ENCODE measurements at places on chromosomes 3 and 15. TPM values are rescaled to one million over a fixed set of nuclear protein-coding genes. Genes with fewer than 3 reads are reported as not detected.

Gene PLOD2
- 35.0 TPM for total RNA-seq

Gene CCDC39
- not detected for total RNA-seq

Gene GUCA1C
- not detected for total RNA-seq

Gene PLCH1
- 7.6 TPM for total RNA-seq

Gene SLC28A2
- total RNA-seq, result 2.4 TPM

Gene C3orf70
- 1.6 TPM for total RNA-seq

DNA sequence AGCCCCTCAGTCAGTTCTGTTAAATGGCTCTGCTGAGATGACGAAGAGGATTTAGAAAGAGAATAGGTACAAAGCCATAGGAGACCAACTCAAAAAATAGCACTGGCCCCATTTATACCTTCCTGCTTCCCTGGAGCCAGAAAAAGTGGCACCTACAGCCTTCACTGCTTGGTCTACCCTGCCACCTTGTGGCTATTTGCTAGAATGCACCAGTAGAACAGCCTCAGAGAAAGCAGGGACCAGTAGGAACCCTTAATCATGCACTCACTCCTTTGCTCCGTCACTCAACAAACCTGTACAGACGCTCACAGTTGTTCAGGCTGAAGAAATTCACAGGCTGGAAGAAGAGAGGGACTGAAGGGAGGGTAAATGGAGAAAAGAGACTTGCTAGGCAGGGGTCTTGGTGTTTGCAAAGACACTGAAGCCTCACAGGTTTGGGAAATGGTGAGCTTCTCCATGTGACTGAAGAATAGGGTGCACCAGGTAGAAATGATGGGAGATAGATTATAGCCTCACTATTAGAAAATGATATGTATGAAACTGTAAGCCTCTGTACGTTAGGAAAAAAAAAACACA, 12.1 kb upstream of the RTP2 start:
- no peak overlapping the region for H3K4me3 ChIP-seq
- H3K4me1 ChIP-seq, result peaks cover 2% of the 10 kb centered on the region
- DNase-seq, result no peak
- H3K27ac ChIP-seq, result no peak overlapping the region
- H3K36me3 ChIP-seq, result no peaks in the 10 kb centered on the region
- peaks cover 12% of the 10 kb centered on the region for H3K27me3 ChIP-seq

- H3K27ac ChIP-seq, result no peak overlapping the region
- H3K4me1 ChIP-seq, result peaks cover 12% of the 10 kb centered on the region
- DNase-seq, result no peak
- H3K36me3 ChIP-seq, result peaks cover 29% of the 10 kb centered on the region
- H3K4me3 ChIP-seq, result no peak overlapping the region
- H3K27me3 ChIP-seq, result no peaks in the 10 kb centered on the region
Measured at GRCh38 chr3:188508454-188508853, 354.5 kb downstream of the LPP start.

DNA sequence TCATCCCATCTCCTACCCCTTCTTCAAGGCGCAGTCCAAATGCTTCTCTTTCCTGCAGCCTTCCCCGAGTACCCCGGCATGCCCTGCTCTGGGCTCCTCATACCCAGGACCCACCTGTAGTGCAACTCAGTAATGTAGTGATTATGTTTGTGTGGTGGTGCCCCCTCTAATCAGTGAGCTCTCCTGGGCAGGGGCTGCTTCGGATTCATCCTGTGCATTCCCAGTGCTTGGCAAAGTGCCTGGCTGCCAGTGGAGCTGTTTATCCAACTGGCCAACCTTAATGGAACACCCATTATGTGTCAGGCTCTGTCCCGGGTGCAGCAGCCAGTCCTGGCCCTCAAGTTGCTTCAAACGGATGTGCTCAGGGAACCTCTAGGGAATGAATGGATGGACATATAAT, 174.4 kb upstream of the LINGO1 start:
- no peak overlapping the region for H3K4me3 ChIP-seq
- H3K27ac ChIP-seq, result no peak overlapping the region
- H3K36me3 ChIP-seq, result no peaks in the 10 kb centered on the region
- no peak for DNase-seq
- H3K4me1 ChIP-seq, result peaks cover 25% of the 10 kb centered on the region
- peaks cover 3% of the 10 kb centered on the region for H3K27me3 ChIP-seq

DNA sequence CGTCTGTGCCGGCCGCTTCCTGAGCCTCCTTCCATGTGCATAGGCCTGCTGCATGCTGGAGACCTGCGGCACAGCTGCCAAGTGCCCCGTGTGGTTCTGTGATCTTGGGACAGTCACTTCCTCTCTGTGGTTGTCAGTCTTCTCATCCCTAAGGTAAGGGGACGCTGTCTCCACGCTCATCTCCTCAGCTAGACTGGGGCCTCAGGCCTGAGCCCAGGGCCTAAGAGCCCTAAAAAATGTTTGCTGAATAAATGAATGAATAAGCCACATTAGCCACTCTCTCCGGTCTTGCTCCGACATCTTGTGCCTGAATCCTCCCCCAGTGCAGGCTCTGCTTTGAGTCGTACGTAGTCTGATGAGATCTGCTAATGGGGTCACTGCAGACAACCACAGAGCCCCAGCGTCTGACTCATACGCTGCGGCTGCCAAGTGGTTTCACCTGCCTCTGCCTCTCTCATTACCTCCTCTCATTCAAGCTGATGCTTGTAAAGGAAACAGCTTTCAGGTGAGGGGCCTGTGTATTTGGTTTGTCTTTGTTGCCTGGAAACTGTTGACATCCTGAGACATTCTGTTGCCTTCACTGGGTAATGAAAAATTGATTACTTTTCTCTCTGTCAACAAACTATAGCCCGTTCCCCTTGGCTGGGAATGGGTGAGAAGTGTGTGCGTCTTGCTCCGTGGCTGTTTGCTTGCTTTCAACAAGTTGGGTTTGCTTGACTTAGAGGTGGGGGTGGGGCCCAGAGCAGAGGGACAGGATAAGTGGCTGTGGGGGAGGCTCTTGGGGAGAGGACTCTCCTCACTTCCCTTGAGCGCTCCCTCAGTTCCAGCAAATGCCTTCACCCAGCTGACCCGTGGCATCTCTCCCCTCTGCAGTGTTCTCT, 15.9 kb downstream of the RPLP1 start:
- peak overlapping the region; percentile 92 for H3K27ac ChIP-seq
- no peaks in the 10 kb centered on the region for H3K27me3 ChIP-seq
- DNase-seq, result no peak
- peak overlapping the region; percentile 37 for H3K4me3 ChIP-seq
- H3K4me1 ChIP-seq, result peaks cover 13% of the 10 kb centered on the region
- H3K36me3 ChIP-seq, result no peaks in the 10 kb centered on the region

DNA sequence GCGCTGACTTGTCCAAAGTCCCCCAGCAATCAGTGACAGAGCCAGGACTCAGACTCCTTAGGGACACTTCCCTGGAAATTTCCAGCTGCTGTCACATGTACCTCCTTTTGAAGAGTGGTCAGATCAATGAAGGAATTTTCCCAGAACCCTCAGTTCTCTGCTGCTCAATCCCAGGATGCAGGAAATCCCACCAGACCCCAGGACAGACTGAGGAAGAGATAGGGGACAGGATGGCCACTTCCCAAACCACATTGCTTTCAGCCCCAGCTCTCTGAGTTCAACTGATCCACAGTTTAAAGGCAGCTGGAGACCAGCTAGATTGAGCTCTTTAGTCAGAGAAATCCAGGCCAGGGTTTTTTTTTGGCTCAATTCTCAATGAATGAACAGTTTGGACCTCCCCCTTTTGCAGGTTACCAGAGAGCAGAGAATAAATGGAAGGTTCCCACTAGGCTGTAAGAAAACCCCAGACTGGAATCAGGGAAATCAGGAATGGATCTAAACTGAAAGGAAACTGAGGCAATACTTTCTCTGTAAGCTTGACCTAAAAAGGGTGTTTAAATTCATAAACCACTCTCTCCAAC, 1.5 kb downstream of the CYP1A1 start:
- peaks cover 24% of the 10 kb centered on the region for H3K4me1 ChIP-seq
- DNase-seq, result no peak
- H3K27me3 ChIP-seq, result peaks cover 13% of the 10 kb centered on the region

DNA sequence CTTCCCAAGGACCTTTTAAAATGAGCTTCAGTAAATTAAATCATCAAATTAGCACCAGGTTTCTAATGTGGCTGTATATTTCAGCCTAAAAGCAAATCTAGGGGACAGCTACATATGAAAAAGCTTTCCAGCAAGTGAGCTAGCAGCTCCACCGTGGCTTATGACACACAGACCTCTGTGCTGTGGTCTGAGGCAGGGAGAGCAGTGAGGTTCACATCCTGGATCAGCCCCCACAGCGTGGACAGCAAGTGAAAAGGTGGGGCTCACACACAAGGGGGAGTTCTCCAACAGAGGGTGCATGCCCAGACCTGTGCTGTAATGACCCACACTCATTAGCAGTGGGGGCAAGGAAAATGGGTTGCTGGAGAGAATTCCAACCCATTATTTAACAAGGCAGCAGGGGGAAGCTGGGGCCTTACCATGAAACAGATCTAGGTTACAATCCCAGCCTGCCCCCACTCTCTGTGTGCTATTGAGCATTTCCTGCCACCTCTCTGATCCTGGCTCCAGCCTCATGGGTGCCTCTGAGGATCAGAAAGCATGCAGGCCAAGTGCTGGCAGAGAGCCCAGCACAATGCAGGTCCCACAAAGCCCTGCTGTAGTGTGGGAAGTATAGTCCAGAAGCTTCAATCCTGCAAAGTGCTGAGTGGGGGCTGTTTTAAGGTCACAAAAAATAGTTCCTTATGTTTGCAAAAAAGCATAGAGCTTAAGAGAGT, 48.2 kb downstream of the RASGRF1 start:
- no peak overlapping the region for H3K27ac ChIP-seq
- H3K4me1 ChIP-seq, result no peaks in the 10 kb centered on the region
- H3K27me3 ChIP-seq, result peaks cover 15% of the 10 kb centered on the region
- DNase-seq, result no peak
- H3K36me3 ChIP-seq, result no peaks in the 10 kb centered on the region

- H3K4me1 ChIP-seq, result no peaks in the 10 kb centered on the region
- no peak overlapping the region for H3K4me3 ChIP-seq
- H3K36me3 ChIP-seq, result no peaks in the 10 kb centered on the region
Measured at GRCh38 chr3:149763565-149764195, 11.4 kb upstream of the COMMD2 start.

DNA sequence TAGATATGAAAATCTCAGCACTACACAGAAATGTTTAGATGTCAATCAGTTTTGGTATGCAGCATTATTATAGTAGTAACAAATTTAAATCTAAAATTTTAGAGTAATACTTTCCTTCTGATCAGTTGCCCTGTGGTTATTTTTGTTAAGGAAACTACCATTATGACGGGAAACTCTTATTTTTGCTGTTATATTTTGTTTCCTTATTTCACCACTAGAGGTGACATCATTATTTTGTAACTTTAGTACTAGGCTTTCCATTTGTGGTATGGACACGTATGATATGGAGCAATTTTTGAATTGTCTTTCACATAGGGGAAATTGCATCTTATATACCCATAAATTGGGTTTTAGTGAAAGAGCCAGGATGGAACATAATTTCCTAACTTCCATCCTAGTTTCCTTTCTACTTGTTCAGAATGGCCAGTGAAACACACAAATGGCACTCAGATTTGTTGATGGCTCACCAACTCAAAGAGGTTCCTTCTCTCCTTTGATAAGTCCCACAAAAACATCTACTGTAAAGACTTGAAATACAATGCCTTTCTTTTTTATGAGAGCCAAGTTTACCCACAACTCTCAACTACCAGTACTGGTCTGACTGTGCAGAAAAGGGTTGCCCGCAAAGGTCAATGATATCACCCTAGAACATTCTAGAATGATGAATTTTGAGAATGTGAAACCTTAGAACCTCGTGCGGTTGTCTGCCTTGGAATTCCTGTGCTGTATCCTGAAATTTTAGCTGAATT, 19.4 kb upstream of the PPP4R2 start:
- H3K4me3 ChIP-seq, result no peak overlapping the region
- no peak for DNase-seq
- no peaks in the 10 kb centered on the region for H3K27me3 ChIP-seq
- peaks cover 13% of the 10 kb centered on the region for H3K4me1 ChIP-seq

DNA sequence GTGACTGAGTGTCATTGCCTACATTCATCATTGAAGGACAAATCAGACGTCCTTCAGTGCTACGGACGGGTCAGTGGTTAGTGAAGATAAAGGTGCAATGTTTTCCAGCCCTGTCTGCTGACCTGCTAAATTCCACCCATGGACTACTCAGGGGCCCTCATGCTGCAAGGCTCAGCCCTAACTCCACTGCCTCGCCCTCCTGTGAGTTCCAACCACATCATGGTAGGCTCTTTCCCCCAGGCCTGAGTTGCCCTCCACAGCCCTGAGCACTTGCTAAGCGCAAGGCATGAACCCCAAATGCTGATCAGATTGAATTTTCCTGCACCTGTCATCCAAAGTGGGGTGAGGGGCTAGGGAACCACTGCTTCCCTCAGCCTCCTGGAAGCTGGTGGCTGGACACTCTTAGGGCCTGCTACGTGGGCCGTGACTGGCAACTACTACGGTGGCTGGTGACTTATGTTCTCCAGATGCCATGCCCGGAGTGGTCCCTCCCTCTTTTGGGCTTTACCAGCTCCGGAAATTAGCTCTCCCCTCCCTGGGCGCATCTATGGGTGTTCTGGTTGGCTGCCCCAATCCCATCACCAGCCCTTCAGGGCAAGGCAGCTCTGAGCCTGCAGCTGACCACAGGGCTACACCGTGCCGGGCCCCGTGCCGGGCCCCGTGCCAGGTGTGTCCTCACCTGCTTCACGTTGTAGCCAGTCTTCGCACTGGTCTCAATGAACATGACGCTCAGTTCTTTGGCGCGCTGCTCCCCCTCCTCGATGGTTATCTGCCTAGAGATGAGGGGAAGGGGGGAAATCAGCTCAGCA, 32.1 kb downstream of the SRPRB start:
- no peaks in the 10 kb centered on the region for H3K4me1 ChIP-seq
- no peak overlapping the region for H3K27ac ChIP-seq
- H3K36me3 ChIP-seq, result peaks cover 4% of the 10 kb centered on the region
- peak; percentile 45 for DNase-seq

GRCh38 chr3:54713455-54713854, 214.4 kb downstream of the LRTM1 start:
- no peaks in the 10 kb centered on the region for H3K4me1 ChIP-seq
- H3K4me3 ChIP-seq, result no peak overlapping the region
- DNase-seq, result no peak
- H3K27ac ChIP-seq, result no peak overlapping the region
- peaks cover 2% of the 10 kb centered on the region for H3K27me3 ChIP-seq

- H3K4me1 ChIP-seq, result no peaks in the 10 kb centered on the region
- no peak overlapping the region for H3K27ac ChIP-seq
- H3K36me3 ChIP-seq, result peaks cover 56% of the 10 kb centered on the region
- no peak for DNase-seq
- no peaks in the 10 kb centered on the region for H3K27me3 ChIP-seq
Measured at GRCh38 chr3:101859882-101860448, 10.7 kb downstream of the NFKBIZ start.

DNA sequence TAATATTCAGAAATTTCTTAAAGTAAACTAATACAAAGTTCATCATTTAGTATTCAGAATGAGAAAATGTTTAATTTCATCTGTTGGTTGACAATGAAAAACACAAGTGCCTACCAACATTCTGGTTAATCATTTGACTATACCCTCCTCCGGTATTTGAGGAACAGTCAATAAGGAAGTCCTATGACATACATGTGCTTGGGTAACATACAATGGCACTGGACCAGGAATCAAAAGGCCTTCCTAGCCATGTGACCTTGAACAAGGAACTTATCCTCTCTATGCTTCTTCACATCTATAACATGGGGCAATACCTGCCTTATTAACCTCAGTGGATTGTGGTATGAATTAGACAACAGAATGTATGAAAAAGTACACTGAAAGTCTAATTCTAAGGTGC, 65.8 kb downstream of the ZNF280D start:
- no peaks in the 10 kb centered on the region for H3K27me3 ChIP-seq
- H3K36me3 ChIP-seq, result peaks cover 5% of the 10 kb centered on the region
- DNase-seq, result no peak
- no peak overlapping the region for H3K4me3 ChIP-seq
